ENCODE measurements at places on chromosomes 16 and 17.

- no peak for DNase-seq
These were observed 3.4 kb downstream of the DHX58 start for GRCh38 chr17:42109086-42109485.

DNA sequence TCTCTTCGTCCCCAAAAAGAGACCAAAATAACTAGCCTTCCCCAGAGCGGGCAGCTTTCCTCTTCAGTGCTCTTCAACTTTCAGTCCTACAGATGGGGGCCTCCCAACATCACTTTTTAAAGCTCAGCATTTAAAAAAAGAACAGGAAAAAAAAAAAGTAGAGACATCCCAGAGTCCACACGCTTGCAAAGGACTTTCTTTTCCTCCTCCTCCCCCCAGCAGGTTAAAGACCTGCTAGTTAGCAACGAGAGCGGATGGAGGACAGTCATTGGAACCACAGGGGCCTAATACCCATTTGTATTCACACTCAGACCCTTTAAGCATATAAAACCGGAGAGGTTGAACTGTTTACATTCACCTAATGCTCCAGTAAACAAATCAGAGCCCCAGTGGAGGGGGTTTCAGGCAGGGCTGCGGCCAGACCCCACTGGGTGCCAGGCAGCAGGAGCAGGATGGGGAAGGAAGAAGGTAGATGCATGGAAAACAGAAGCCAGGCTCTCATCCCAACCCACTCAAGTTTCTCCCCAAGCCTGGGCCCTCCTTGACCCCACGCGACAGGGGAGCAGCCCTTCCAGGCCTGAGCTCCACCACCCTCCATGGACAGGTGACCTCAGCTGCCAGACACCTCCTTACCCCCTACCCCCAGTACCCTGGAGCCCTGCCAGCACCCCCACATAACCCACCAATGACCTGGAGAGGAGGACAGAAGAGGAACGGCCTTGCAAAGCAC is 15.2 kb downstream of the ZFHX3 start:
- DNase-seq: no peak

DNA sequence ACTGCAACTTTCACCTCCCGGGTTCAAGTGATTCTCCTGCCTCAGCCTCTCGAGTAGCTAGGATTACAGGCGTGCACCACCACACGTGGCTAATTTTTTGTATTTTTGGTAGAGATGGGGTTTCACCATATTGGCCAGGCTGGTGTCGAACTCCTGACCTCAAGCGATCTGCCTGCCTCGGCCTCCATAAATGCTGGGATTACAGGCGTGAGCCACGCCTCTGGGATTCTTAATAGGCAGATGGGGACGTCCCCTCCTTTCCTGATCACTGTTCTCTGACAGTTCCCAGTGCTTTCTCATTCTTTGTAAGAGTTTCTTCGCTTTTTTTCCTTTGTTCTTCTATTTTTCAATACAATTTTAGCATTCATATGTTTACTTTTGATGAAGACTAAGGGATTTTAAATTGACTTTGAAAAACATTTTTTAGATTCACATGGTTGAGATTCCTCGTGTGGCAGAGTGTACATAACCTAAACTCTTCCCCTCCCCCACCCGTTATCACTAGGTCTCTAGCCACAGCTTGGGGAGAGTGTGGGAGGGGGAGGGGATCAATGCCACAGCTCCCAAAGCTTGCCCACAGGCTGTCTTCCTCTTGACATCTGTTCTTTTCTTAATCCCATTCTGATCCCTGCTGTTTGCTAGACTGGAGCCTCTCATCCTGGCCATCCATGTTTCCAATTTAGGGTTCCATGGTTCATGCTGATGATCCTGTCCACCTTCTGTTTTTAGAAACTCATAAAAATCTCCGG is 11.0 kb downstream of the ADORA2B start:
- DNase-seq: no peak

DNA sequence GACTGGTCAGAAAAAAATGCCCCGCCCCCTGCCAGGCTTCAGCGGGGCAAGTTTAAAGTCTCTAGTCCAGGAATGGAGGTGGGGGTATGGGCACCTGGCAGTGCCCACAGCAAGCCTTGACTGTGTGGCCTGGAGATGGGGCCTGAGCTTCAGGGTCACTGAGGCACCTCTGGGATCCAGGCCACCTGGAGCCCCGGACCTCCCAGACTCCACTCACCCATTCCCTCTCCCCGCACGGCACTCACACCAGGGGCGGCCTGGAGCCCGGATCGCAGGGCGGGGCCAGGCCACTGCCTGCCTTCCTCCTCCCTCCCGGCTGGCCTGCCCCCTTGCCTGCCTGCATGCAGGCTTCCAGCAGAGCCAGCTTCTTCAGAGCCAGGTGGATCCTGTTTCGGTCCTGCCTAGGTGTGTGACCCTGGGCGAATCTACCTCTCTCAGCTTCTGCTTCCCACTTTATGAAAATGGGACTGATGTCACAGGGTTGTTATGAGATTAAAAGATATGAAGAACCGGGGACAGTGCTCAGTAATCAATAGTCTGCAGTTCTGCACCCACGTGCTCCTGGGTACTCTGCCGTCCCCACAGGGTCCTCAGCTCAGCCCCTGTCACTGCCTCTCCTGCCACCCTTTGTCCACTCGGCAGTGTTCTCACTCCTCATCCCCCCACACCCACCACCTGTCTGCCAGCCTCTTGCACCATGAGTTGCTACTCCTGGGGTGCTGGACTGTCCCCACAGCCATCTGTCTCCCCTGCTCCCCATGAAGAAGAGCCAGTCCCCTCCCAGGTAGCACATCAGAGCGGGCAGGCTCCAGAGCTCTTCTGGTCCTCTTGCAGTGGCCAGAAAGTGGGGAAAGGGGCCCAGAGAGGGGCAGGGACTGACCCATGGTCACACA is 1.2 kb upstream of the TCAP start:
- DNase-seq: no peak

DNA sequence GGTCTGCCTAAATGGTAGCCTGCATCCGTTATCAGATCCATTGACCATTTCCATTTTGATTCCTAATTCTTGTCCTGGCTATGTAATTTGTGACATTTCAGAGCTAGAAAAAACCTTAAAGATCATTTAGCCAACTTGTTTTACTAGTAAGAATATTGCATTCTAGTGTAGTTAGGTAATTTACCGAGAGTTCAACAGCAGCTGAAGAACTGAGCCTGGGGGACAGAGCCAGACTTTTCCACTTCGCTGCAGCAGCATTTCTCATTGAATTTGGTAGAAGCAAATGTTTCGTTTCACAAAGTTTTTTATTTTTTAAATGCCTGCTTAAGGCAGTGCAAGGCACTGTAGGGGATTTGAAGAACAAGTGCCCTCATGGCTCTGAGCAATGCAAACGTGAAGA is 59.2 kb upstream of the MARCHF10 start:
- DNase-seq: no peak

DNA sequence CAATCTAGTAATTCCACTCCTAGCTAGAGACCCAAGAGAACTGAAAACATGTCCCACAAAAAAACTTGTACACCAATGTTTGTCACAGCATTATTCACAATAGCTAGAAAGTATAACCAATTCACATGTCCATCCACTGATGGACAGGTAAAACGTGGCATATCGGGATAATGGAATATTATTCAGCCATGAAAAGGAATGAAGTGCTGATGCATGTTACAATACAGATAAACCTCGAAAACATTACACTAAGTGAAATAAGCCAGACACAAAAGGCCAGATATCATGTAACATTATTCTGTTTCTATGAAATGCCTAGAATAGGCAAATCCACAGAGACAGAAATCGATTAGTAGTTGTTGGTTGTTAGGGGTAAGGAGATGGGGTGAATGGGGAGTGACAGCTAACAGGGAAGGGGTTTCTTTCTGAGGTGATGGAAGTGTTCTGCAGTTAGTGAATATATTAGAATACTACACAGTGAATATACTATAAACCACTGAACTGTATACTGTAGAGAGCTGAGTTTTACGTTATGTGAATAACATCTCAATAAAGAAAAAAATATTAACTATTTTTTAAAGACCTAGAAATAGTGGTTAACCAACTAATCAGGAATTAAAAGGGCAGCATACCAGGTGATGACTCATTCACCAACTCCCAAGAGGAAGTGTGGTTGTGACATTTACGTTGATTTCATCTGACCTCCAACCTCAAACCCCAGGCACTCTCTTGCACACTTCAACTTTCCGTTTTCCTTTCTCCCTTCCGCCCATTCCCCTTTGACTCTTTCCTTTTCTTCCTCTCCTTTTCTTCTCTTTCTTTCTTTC is 48.6 kb downstream of the GAS7 start:
- DNase-seq: peak; percentile 83

All from EL (cell line).